ENCODE measurements at places on chromosomes 11 and 22. TPM values are rescaled to one million over a fixed set of nuclear protein-coding genes. Genes with fewer than 3 reads are reported as not detected.

The RASGRP2 gene
- 0.29 TPM for total RNA-seq

The AKIP1 gene
- 39.1 TPM for total RNA-seq

DNA sequence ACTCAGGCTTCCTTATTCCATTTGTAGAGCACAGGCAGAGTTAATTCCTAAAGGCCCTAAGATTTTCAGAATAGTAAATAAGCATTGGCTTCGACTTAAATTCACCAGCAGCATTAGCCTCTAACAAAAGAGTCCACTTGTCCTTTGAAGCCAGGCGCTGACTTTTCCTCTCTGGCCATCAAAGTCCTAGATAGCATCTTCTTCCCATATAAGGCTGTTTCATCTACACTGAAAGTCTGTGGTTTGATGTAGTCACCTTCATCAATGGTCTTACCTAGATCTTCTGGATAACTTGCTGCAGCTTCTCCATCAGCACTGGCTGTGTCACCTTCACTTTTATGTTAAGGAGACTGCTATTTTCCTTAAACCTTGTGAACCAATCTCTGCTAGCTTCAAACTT lies 118.3 kb upstream of the SOX6 start:
- no peak for DNase-seq

DNA sequence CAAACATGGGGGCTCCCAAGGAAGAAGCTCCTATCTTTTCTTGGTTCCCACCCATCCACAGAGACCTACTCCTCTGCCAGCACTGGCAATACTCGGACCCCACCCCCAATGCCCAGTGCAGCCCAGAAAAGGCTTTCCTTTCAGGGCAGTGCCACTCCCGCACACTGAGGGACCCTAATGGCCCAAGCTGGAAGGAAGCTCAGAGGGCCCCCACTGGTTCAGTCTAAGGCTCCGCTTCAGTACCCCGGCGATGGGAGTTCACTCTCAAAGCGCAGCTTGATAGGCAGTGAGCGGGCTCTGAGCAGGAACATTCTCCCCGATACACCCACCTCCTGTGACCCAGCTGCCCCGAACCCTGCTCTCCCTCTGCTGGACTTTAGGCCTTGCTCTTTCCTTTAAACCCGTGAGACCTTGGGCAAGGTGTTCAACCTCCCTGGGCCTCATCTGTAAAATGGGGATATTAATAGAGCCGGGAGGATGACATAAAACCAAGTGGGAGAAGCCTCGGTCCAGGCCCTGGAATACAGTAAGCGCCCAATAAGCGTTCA lies 48.4 kb downstream of the CHRDL2 start:
- DNase-seq: no peak

- DNase-seq: no peak
These were observed 6.3 kb downstream of the OR52K2 start for GRCh38 chr11:4455419-4455818.

Measured in osteoblast (primary cell).